Chondrocyte (in vitro differentiated cells): ENCODE measurements at places on chromosomes 4 and X.

GRCh38 chrX:109880629-109881028 lies 122.3 kb upstream of the TMEM164 start:
- DNase-seq: no peak

DNA sequence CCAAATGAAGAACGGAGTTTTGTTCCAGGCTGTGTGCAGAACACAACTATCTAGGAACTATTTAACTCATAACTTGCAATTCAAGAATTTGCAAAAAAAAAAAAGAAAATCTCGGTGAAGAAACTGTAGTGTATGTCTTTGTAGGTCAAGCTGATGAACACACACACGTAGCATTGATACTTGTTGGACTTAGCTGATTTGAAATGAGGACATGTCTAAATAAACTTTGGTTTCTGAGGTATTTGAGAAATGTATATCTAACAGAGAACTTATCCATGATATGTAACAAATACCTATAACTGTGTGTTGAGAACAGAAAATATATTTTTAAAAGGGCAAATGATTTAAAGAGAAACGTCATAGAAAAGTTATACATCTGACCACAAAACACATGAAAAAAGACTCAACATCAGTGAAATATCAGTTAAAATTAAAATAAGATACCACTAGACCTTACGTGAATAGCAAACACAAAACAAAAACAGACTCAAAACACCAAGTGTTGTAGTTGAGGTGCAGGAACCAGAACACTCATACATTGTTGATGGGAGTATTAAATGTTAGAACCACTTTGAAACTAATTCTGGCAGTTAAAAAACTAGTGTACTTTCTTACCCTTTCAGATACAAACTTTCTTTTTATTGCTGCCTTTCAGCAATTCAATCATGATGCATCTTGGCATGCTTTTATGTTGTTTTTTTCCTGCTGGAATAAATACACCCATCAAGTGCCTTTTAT lies 1535.8 kb upstream of the PCDH10 start:
- DNase-seq: no peak

GRCh38 chrX:12973561-12974304 lies 1.2 kb upstream of the TMSB4X start:
- DNase-seq: no peak

- no peak for DNase-seq
Measured at GRCh38 chrX:46637938-46638337, 64.4 kb downstream of the CHST7 start.

DNA sequence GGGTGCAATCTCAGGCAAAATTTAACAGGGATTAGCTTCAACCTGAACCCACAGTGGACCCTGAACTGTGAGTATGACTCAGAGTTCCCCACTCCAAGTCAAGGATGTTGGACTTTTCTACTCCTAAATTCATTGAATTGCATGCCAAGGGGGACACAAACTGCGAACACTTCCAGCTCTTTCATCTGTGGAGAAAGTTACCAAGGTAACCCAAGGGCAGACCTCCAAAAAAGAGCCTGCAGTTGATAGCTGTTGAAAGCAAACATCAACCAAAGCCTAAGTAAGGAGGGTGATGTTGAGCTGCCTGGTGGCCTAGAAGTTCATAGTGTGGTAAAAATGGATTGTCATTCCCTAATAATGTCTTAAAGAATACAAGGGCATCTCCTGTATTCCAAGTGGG lies 1242.9 kb downstream of the C4orf33 start:
- no peak for DNase-seq

GRCh38 chr4:169800541-169800940 lies 42.8 kb upstream of the HPF1 start:
- DNase-seq: no peak

DNA sequence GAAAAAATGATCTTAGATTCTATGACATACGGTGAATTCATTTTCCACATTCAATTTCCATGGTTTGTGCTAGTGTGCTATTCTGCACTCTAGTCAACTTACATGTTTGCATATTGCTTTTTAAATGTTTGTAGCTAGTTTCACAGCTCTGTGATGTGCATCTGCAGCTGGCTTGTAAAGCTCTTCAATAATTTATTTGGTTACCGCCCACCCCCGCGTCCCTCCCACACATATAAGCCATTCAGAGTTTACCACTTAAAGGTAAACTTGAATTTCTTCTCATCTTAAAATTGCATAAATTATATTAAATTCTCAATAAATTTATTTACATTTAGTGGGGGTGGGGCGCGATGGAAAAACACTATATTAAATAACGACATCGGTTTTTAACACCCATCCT lies 291 bp upstream of the NBDY start:
- DNase-seq: no peak

GRCh38 chr4:153369021-153369420 lies 24.5 kb downstream of the MND1 start:
- no peak for DNase-seq

DNA sequence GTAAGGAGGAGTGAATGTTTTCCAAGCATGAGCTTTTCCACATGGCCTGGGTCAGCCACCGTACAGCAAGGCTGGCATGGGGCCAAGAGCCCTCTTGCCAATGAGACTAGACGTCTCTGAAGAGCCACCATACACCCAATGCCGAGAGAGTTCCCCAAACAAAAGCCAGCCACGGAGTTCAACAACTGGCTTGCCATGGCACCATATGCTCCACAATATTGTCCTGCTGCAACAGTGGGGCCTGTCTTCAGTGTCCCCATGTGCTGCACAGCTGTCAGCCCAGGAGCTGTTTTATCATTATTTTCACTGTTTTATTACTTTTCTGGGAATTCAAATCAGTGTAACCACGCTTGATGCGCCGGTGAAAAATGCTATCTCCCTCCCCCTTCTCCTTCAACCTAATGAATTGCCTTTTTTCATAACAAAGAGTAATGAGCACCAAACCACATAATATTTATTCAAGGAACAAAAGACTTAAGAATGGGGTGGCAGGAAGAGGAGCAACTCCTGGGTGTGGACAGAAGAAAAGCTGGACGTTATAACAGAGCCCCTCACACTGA lies 18.4 kb downstream of the MAML3 start:
- DNase-seq: no peak

GRCh38 chrX:136030303-136031191 lies 45.3 kb downstream of the SLC9A6 start:
- DNase-seq: no peak

GRCh38 chr4:142840516-142841123 lies 5.5 kb downstream of the INPP4B start:
- no peak for DNase-seq

- no peak for DNase-seq
Measured at GRCh38 chrX:30220661-30221060, 5.3 kb downstream of the MAGEB2 start.

DNA sequence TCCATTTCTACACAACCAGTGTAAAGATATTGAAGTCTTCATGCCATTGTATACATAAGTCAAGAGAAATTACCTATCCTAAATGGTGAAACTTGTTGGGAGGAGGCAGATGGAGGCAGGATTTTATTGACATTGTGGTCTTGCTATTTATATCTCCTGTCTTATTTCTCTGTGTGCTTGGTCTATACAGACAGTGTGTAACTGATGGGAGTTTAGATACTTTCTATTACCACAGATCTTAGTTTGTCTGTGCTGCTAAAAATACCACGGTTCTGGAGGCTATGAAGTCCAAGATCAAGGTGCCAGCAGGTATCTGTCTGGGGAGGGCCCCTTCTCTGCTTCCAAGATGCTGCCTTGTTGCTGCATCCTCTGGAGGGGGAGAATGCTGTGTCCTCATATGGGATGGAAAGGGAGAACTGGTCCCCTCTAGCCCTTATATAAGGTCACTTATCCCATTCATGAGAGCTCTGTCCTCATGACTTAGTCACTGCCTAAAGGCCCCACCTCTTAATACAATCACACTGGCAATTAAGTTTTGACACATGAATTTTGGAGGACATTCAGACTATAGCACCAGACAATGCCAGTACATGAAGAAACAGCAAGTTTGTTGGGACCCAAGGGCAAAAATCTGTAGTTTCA lies 62.4 kb downstream of the SYNPO2 start:
- DNase-seq: no peak

DNA sequence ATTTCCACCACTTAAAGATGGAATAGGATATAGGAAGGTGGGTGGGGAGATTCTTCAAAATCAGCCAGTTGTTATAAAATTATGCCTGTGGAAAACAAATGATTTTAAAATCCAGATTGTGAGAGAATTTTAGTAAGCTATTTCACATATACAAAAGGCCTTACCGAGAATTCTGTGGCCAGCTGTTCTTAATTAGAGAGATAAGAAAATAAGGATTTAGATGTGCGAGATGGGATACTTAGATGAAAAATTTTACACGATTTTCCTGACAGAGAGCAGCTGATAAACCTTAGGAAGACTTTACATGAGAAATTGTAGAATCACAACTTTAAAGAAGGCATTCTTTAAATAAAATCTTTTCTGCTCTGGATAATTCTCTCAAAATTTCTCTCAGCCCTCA lies 94.5 kb upstream of the IQCM start:
- no peak for DNase-seq
